ENCODE measurements at places on chromosomes 11 and 22. TPM values are rescaled to one million over a fixed set of nuclear protein-coding genes. Genes with fewer than 3 reads are reported as not detected.

ART1 gene
- not detected for polyA plus RNA-seq

THYN1 gene
- 72.0 TPM for polyA plus RNA-seq

OR6T1 gene
- not detected for polyA plus RNA-seq

CCDC81 gene
- polyA plus RNA-seq: 4.3 TPM

ESAM gene
- polyA plus RNA-seq: 43.1 TPM

ARRB1 gene
- 45.8 TPM for polyA plus RNA-seq

FGF19 gene
- polyA plus RNA-seq: 0.44 TPM

ASCC2 gene
- 55.5 TPM for polyA plus RNA-seq

TMEM86A gene
- polyA plus RNA-seq: 6.2 TPM

OR51I1 gene
- not detected for polyA plus RNA-seq

TSGA10IP gene
- polyA plus RNA-seq: 0.60 TPM
